ENCODE measurements at places on chromosomes 13 and 19.
A peak's percentile ranks its signal among the peaks of the same experiment; 100 is the strongest.

- no peak for DNase-seq
Measured at GRCh38 chr13:106562301-106562700, 5.6 kb downstream of the ARGLU1 start.

GRCh38 chr19:13024126-13024950 lies 29.1 kb downstream of the NFIX start:
- DNase-seq: no peak

DNA sequence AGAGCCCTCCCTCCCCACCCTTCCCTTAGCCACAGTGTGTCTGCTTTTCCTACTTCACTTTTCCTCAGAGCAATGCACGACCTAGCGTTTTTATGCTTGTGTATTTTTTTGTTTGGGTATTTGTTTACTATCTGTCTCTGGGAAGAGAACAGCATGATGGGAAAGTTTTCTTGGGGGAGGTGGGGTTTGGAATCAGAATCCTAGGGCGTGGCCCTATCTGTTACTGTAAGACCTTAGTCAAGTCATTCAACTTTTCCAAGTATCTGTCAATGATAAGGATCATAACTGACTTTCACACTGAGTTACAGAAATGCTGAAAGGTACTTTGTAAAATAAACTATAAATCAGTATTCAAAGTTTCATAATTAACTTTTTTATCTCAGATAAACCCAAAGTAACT lies 146.3 kb upstream of the WASF3 start:
- no peak for DNase-seq

DNA sequence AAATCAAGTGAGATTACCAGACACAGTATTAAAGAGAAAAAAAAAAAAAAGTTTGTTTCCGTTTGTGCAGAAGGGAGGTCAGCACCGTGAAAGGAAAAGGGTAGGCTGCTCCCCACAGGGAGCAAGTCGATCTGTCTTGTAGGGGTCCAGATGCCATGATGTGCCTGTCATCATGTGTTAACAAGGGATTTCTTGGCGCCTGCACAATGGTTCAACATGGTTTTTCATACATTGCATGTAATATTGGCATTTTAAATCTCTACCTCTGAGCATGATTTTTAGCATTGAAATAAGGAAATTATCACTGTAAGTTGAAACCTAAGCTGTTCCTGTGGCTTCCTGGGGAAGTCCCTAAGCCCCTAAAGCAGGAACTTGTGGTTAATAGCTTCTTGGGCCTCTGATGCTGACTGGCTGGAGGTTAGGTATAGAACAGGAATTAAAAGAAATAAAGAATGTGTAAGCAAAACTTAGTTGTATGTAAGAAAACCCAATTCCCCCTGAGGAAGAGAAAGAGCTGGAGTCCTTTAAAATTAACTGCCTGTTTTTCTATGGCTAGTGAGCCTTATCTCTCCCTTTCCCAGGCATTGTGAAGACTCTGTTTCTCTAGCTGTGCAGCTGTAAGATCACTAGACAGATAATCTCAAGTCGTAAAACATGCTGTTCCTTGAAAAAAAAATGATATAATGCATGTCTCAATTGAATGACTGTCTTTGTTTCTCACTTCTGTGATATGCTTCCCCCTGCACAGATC lies 7.4 kb upstream of the FCGBP start:
- peak; percentile 21 for DNase-seq

- no peak for DNase-seq
Measured at GRCh38 chr13:71876648-71877255, 9.7 kb upstream of the DACH1 start.

- DNase-seq: no peak
Measured at GRCh38 chr19:16198370-16198651, 600 bp downstream of the AP1M1 start.

DNA sequence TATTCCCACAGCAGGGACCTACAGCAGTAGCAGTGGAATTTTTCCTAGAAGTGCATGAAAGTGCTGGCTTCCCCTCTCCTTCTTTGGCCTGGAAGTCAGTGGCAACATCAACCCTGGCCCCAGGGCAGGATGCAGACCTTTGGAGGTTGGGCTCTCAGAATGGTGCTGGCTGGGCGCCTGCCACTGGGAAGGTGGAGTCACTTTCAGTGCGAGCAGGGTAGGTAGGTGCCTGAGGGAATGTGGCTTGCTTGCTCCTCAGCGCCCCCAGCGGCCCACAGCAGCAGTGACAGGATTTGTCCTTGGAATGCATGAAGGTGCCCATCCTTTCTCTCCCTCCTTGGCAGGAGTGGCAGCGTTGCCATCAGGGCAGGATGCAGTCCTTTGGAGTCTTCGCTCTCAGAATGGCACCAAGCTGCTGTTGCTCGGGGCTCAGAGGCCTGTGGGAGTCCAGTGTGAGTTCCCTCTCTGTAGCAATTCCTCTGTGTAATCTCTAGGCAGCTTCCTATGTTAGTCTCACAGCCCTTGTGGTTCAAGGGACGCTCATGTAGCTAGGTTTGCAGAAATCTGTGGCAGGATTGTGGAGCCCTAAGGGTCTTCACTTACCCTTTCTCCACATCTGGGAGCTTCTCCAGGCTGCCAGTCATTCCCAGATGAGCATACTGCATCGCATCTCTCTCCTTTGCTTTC lies 354.4 kb upstream of the DACH1 start:
- no peak for DNase-seq

GRCh38 chr13:73952648-73953047 lies 181.6 kb downstream of the KLF12 start:
- DNase-seq: peak; percentile 40

GRCh38 chr13:97258801-97259200 lies 36.7 kb downstream of the MBNL2 start:
- peak; percentile 74 for DNase-seq

DNA sequence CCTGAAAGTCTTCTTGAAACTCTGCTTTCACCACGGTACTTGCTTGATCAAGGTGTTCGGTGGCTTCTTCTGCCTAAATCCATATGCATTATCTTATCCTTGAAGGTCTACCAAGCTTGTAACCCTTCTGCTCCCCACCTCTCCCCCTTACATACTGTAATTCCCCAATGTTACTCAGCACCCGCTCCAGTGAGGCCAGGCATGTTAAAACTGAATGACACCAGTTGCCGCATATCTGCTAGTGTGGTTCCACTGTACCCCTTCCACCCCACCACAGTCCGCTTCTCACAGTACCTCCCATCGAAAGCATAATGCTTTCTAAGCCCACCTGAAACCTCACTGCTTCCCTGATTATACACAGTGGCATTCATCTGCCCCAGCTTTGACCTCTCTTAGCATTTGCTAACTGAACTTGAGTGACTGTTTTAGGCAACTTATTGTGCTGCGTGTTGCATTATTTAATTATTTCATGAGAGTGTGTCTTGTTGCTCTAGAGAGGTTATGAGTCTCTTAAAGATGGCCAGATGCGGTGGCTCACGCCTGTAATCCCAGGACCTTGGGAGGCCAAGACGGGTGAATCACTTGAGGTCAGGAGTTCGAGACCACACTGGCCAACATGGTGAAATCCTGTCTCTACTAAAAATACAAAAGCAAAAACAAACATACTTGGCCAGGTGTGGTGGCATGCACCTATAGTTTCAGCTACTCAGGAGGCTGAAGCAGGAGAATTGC lies 87.6 kb upstream of the MBNL2 start:
- DNase-seq: no peak

- peak; percentile 42 for DNase-seq
Measured at GRCh38 chr13:97953376-97953970, at the start of gene IPO5. Gene IPO5 (plus strand): TSS chr13:97953675. CDS start chr13:97976697, 23,022 bp downstream.

DNA sequence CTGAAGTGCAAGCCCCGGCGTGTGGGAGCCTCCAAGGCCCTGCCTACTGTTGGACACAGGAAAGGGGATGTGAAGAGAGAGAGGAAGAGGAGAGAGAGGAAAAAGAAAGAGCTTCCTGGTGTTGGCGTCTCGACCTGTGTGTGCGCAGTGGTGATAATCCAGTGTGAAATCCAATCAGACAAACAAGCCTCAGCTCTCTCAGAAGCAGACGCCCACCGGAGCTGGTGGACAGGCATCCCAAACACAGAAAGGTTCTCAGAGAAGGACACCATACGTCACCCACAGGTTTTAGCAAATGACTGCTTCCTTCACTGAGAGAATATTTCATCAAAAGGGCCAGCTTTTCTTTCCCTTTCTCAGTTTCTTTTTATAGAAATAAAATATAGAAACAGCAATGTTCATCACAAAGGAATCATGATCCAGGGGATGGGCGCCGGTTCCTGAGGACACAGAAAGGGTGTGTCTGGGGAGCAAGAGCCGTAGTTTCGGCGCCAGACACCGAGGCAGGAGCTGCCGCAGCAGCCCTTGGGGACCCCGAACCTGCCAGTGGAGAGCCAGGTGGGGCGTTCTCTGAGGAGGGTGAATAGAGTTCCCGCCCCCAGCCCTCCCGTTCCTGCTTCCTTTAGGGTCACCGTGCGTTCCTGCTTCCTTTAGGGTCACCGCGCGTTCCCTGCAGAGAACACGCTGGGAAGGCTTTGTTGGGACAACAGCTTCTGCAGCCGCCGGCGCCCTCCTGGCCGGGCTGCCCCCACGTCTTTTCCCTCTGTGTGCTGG lies 145.8 kb upstream of the SOX1 start:
- DNase-seq: no peak

GRCh38 chr13:57653229-57653989 lies 21.9 kb downstream of the PCDH17 start:
- DNase-seq: no peak

DNA sequence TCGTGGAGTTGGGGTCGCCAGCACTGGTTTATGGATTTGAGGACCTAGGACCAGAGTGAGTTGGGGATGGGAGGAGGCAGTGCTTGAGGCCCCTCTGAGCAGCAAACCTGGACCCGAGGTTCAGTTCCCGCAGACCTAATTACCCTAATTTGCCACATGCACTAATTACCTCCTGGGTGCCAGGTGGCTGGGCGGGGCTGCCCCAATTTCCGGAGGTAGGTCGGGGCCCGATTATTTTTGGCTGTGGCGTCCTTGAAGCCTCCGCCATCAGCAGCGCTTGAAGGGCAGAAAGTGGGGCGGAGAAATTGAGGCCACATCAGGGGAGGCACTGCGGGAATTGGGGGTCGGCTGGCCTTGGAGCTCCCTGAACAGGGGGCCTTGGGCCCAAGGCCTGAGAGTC lies 5.9 kb upstream of the HOMER3 start:
- DNase-seq: no peak

GRCh38 chr19:15048885-15049541 lies at the start of gene CASP14:
Gene CASP14 (plus strand): TSS chr19:15049480. CDS start chr19:15052252, 2,772 bp downstream.
- DNase-seq: no peak

DNA sequence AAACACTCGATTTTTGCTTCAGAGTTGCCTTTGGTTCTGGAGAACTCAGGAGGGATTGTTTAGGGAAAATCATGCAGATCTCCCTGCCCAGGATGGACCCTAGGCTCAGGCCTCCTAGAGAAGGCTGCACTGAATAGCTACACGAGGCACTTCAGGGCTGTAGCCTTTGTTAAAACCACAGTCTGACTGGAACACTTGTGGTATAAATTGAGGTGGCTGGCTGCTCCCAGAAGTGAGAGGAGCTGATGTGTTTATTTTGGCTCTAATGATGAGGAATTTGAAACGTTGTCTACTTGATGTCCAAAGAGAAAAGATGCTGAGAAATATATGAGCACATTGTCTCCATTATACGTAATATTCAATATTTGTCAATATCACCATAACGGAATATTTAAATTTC lies 762.1 kb upstream of the ARGLU1 start:
- DNase-seq: no peak

DNA sequence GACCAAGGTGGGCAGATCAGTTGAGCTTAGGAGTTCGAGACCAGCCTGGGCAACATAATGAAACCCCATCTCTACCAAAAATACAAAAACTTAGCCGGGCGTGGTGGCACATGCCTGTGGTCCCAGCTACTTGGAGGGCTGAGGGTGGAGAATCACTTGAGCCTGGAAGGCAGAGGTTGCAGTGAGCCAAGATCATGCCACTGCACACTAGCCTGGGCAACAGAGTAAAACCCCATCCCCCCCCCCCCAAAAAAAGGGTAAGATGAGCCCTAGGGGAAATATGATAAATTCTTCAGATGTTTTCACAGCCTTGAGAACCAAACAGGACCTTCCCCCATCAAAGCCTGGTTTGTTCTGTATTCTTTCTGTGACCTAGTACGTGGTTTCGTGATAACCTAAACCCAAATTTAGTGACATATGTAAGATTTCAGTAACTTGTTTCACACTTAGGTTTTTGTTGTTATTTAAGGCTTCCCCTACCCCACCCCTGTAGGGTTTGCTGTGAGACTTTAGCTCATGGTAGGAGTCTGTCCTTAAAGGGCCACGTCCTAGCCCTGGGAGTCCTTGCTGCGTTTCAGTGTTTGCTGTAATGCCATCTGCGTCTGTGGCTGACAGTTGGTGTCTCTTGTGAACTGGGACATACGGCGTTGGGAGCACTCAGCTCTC lies 49.6 kb downstream of the MYO9B start:
- peak; percentile 54 for DNase-seq

- DNase-seq: no peak
Measured at GRCh38 chr13:28045861-28046260, 54.5 kb downstream of the FLT3 start.

- no peak for DNase-seq
Measured at GRCh38 chr19:46410205-46411087, 2.9 kb downstream of the CCDC8 start.

DNA sequence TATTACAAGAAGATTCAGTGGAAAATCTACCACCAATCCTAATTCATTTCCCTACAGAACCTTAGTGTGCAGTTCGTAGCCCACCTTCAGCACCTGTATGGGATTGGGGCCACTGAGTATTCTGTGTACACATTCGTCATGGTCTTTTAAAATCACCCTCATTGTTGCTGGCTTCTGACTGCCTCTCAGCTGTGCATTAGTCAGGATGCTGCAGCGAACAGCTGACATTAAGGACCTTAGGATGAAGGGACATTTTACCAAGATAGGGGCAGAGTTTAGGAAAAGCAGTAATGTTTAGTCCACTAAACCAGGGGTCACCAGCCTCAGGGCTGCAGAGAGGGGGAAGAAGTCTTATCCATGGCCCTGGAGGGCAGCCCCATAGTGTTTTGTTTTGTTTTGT lies 176.5 kb downstream of the COL4A1 start:
- DNase-seq: no peak

DNA sequence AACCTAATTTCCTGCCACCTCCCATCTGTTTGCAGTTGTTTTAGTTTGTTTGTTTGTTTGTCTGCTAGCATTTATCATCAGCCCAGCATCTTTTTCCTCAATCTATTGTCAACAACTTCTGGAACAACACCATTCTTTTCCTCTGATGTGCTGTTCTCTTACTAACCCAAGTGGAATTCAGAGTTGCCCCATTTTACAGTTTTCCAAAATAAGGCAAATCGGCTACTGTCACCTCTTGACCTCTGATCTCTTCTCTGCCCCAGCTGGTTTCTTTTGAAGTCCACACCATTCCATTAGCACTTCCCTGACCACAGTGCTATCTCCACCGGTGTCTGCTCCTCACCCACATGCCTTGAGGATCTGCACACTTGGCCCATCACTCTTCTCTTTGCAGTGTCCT lies 102.4 kb downstream of the EFNB2 start:
- no peak for DNase-seq

DNA sequence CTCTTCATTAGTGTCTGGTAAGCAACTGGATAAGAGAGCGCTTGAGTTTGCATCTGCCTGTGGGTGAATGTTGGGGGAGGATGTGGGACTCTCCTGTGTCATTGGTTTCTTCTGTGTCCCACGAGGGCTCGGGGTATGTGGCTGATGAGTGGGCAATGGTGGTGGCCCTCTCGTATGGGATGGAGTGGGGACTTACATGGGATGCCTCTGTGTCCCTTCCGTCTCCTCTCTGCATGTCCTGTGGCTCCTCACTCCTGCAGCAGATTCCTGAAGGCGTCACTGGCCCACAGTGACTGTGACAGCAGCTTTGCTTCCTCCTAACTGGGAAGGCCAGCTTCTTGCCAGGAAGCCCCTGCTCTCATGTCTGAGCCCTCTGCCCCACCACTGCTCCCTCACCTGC lies 2.6 kb upstream of the LRP3 start:
- no peak for DNase-seq

GRCh38 chr19:19493841-19494546 lies 21.4 kb downstream of the TSSK6 start:
- no peak for DNase-seq

- DNase-seq: no peak
Measured at GRCh38 chr13:23105051-23105450, 75.7 kb upstream of the SGCG start.

All from fibroblast of skin of right quadriceps (primary cell).